ENCODE measurements at places on chromosomes 1 and 21.

DNA sequence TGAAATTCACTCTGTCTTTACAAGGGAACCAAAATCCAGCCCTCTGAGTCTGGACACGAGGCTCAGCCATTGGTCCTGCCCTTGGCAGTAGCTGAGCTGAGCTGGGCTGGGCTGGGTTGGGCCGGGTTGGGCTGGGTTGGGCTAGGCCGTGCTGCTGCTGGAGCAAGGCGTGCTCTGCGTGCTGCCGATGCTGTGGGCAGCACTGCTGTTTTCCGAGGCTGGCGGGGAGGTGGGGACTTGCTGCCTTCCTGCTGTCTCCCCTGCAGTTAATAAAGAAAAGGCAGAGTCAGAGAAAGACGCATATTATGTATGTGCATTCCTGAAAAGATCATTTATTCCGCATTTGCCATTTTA is 182.9 kb downstream of the CDC7 start:
- no peak for DNase-seq

DNA sequence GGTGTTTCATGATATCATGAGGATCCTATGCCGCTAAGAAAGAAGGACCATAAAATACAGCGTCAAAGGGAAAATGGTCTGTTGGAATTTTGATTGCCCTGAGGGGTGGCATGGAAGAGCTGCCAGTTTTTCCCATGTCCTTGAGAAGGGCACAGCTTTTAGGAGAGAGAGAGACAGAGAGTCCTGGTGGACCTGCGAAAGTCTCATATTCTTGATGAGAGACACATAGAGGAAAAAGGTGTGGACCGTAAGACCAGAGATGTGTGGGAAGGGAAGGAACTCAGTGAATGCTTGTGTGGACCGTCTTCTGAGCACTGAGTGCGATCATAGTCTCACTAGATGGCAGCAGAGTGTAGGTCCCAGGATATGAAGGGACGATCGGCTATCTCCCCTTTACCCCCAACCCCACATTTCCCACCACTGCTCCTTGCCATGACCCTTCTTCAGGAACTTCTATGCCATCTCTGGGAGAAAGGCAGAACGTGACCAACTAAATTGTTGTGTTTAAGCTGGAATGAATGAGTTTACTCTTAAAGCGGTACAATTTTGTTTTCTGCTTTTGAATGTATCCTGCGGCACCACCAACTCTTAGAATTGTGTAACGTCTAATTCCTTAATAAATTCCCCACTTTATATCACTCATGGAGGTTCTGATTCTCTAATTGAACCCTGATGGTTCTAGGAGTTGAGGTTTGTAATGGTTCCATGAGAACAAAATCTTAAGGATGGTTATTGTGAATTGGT is 117.7 kb downstream of the CTH start:
- no peak for DNase-seq

DNA sequence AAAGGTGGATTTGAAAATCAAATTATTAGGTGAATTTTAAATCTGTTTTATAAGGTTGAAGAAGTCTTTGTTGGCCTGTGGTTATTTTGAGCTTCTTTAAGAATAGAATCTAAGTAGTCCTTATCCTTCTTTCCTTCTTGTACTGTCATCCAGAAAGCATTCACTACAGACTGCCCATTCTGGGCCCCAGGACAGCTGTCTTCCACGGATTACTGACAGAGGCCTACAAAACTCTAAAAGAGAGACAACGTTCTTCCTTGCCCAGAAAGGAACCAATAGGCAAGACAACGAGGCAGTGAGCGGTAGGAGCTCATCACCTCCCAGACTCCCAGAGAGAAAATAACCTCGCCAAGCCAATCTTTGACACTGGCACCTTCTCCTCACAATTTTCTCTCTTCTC is 24.4 kb upstream of the PIGC start:
- DNase-seq: no peak

GRCh38 chr1:176773038-176773437 is 310.1 kb downstream of the PAPPA2 start:
- no peak for DNase-seq

All from DMS 273 treated with DMSO at 0.1 percent for 48 hours (cell line).